Stimulated activated CD4-positive, alpha-beta T cell treated with anti-CD3 and anti-CD28 coated beads, Interleukin-4, amount 100 ng/mL, for 4 hours (primary cell): ENCODE measurements at places on chromosomes 6 and 20.

DNA sequence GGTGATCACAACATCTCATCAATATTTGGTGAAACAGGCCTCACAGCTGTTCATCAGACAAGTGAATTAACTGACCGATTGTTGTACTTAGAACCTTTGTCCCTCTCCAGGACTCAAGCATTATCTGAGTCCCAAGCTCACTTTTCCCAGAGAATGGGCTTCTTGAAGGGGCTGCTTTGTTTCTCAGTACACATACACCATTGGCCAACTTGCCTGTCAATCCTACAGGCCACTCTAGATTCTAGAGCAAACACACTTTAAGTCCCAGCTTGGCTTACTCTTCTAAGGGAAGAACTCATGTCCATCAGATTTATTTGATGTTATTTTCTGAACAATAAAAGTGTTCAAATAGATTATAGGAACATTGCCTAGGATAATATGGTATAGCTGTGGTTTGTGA is 249.5 kb downstream of the BCKDHB start:
- no peak for DNase-seq

- DNase-seq, result no peak
Measured at GRCh38 chr20:49115564-49115963, 69.5 kb downstream of the CSE1L start.

- DNase-seq, result peak; percentile 86
Measured at GRCh38 chr20:62794007-62794724, 2.1 kb upstream of the MRGBP start.

- no peak for DNase-seq
Measured at GRCh38 chr20:25063981-25064380, 6.0 kb upstream of the ACSS1 start.

DNA sequence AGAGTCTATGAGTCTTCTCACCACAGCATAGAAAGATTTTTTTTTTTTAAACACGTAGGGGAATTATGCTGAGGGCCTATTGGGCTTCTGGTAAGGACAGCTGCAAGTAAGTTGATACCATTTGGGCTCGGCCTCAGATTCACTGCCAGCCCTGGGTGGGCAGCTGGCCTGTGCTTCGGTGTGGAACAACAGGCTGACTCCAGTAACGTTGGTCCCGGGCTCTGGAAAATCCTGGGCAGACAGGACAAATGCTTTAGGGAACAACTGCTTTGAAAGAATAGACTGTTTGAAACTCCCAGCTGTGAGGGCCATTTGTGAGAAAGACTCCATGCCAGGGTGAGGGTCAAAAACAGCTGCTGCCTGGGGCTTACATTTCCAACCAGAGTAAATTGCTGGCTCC is 366.5 kb downstream of the QKI start:
- no peak for DNase-seq

GRCh38 chr6:33633462-33634158 is 12.5 kb downstream of the ITPR3 start:
- peak; percentile 57 for DNase-seq

GRCh38 chr6:68506911-68507310 is 128.2 kb upstream of the ADGRB3 start:
- DNase-seq, result no peak

DNA sequence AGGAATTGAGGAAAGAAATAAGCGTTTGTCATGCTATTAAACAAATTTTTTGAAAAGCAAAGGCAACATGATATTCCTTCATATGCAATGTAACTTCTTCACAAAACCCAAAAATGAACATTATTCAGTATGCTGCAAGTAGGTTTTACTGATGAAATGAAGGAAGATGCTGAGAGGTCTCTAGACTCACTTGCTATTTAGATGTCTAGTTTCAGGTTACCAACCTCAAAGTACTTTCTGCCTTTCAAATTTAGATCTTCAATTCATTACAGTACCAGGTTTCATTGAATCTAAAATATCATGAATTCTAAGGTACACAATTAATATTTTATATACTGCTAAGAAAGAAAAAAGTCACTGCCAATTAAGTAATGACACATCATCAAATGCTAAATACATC is 39.9 kb downstream of the MYO6 start:
- no peak for DNase-seq
